ENCODE measurements at places on chromosomes 11 and 22. TPM values are rescaled to one million over a fixed set of nuclear protein-coding genes. Genes with fewer than 3 reads are reported as not detected.

DNA sequence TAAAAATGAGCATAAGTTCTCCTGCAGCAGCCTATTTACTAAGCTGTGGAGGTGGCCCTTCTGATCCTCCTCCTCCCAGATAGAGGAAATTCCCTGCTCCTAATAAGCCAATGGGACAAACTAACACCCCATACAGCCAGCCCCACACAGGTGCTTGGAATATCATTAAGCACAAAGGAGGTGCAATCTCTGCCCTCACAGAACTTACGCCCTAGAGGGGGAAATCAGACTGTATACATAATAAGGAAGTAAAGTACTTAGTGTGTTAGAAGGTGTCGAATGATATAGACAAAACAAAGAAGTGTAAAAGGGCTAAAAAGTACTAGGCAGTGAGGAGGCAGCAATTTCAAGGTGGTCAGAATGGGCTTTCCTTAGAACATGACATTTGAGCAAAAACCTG lies 5.8 kb downstream of the MS4A12 start:
- no peak for DNase-seq

DNA sequence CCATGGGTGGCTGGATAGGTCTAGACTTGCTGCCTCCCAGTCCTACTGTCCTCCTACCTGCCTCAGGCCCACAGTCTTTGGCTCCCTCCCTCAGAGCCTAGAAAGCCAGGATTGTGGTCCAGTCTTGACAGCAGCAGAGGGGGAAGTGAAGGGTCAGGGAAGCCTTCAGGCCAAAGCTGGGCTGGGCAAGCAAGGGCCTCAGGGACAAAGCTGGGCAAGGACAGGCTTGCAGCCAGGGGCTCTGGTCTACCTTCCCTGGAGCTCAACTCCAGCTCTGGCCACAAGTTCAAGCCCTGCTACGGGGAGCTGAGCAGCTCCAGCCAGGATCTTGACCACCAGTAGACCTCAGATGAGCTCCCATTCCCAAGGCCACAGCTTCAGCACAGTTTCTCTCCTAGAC lies 14.9 kb downstream of the LMO1 start:
- DNase-seq = no peak

GRCh38 chr11:64185175-64185692 lies 737 bp upstream of the STIP1 start:
- DNase-seq = peak; percentile 82

JRKL gene
- total RNA-seq = 10.2 TPM

KCNJ1 gene
- total RNA-seq = 0.42 TPM

APLNR gene
- 1.6 TPM for total RNA-seq

- no peak for DNase-seq
These were observed 6.0 kb downstream of the KBTBD4 start for GRCh38 chr11:47572715-47573255.

DNA sequence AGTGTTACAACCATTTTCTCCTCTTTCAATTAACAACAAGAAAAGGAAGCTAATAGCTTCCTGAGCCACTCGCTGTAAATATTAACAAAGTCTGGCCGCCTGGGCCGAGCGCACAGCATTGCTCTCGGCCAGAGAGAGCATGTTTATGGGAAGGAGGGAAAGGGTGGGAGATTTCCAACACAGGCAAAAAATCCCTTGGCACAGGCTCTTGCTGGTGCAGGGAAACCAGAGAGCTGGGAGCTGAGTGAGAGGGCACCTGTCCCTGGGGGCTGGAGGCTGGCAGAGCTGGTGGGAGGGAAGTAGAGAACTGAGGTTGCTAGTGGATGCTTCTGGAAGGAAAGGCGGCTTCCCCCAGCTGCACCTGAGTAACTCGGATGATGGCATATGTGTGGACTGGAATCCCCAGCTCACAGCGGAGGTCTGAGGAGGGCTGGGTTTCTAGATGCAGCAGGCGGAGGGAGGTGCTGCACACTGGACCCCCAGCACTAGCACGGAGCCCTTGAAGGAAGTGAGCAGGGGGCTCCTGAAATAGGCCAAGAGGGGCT lies 59.6 kb downstream of the FLRT1 start:
- DNase-seq = no peak

DNA sequence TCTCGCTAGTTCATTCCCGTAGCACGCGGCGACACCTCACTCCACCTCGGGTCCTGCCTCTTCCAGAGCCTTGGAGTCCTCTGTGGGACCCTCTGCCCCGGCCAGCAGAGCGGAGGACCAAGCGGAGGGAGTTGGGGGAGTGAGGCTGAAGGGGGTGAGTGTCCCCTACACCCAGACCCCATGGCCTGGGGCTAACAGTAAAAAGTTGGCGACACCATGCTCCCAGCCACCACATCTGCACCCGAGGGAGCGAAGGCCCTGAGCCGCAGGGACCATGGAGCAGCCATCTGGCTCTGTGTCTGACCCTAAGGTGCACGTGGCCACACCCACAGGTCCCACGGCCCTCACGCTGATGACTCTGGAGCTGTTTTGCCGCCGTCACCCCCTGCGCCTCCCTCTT lies 293.8 kb downstream of the BRD1 start:
- no peak for DNase-seq

SLC22A6 gene
- not detected for total RNA-seq

- no peak for DNase-seq
These were observed 17.8 kb upstream of the SYVN1 start for GRCh38 chr11:65152122-65152521.

DNA sequence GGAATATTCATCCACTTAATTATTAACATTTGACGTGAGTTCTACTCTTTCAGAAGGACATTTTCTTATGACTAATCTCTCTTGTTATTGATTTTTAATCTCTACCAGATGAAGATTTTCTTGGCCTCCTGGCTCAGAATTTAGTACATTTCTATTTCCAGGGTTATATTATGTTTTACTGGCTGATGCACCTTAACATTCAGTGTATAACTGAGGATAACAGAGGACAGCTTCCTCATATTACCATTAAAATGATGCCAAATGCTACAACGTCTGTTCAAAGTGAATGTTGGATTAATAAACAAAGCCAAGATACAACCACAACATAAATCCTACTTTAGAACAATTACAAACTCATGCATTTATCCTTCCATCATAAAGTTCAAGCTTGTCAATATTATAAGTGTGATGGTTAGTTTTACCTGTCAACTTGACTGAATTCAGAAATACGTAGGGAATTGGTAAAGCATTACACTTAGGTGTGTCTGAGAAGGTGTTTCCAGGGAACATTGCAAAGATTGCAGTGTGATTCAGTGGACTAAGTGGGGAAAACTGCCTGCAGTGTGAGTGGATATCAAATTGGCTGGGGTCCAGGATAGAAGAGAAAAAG lies 485.2 kb downstream of the LRRC4C start:
- no peak for DNase-seq

CHRNA10 gene
- total RNA-seq = not detected

DNA sequence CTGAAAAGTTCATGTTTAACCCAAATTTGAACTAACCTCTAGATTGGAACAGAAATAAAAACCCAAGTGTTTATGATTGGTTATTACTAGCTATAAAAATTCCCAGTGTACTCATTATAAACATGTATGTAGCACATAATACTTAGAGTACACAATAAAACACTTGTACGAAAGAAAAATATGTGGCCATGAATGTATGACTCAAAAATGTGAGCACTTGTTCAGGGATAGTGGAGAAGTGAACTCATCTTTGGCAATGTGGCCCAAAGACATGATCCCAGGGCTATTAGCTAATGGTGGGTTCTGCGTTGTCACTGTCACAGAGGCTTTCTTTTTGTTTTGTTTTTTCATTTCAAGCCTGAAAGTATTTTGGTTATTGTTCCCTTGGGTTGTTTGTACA lies 72.0 kb downstream of the PPFIBP2 start:
- DNase-seq = no peak

C11orf16 gene
- total RNA-seq = not detected
